ENCODE measurements at places on chromosomes 2 and 18. TPM values are rescaled to one million over a fixed set of nuclear protein-coding genes. Genes with fewer than 3 reads are reported as not detected.

Gene OSBPL6
- total RNA-seq = 8.3 TPM

Gene RPRM
- total RNA-seq = 28.1 TPM

Gene MC4R
- total RNA-seq = not detected

Gene SLC8A1
- 1.7 TPM for total RNA-seq

Gene VAMP5
- 6.3 TPM for total RNA-seq

Gene NXPH2
- 0.92 TPM for total RNA-seq

DNA sequence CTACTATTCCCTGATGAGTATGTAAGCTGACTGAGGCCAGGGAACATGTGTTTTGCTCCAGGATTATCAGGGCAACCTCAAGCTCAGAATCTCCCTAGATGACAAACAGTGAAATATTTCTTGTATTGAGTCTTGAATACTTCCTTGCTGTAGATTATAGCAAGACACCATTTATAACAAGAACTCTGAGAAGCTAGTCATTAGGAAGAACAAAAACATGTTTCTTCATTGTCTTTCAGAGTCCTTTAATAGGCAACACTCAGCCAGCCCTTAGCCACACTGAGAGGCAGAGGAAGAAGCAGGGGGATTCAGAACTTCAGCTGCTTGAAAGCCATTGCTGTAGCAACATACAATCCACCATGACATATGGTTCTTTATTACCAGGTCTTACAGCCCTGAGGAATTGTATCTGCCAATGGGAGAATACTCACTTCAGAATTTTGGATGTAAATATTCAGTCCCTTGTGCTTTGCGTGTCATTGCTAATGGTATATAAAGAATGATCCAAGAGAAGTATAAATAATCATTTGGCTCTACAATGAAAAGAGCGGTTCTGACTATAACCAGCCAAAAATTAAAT, 117.5 kb upstream of the NCKAP5 start:
- no peak overlapping the region for H3K4me3 ChIP-seq
- H3K36me3 ChIP-seq = no peaks in the 10 kb centered on the region
- H3K4me1 ChIP-seq = peaks cover 2% of the 10 kb centered on the region
- no peaks in the 10 kb centered on the region for H3K27me3 ChIP-seq

DNA sequence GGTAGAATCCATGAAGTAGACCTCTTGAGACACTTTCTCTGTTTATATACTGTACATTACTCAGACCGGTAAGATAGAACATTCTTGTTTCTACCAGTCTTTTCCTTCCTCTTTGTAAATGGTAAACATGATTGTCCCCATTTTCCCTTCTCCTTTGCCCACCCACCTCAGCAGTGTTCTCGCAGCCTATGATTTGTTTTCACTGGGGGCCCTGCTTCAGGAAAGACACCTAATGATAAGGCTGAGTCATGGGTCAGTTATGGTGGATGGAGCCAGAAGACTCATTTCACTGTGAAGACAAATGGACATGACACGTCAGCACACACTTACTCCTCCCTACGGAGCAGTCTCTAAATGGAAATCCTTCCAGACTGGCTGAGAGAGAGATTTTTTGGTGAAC, 23.7 kb downstream of the CENPO start:
- H3K4me3 ChIP-seq = no peak overlapping the region
- H3K27ac ChIP-seq = peak overlapping the region; percentile 51
- peaks cover 26% of the 10 kb centered on the region for H3K4me1 ChIP-seq
- peaks cover 78% of the 10 kb centered on the region for H3K36me3 ChIP-seq

- H3K4me3 ChIP-seq = no peak overlapping the region
- H3K4me1 ChIP-seq = peaks cover 15% of the 10 kb centered on the region
- H3K27me3 ChIP-seq = 0 out of 2 replicates have a peak, but pooled peaks cover 3% of the 10 kb centered on the region
- H3K36me3 ChIP-seq = no peaks in the 10 kb centered on the region
Observed at GRCh38 chr2:231640641-231641111, 48.0 kb downstream of the TEX44 start.

DNA sequence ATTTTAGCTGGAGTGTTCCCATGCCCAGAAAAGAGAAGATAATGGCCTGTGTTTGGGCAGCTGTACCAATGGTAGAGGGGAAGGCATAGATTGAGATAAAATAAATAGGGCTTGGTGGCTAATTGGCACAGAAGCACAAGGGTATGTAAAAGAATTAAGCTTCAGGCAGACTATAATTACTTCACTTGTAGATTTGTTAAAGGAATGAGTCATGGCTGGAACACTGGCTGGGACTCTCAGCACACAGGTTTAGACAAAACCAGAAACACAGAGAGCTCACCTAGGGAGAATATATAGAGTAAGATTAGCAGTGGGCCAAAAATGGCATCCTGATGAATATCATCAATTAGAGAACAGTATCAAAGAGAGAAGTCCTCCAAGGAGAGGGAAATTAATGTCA, 198.3 kb upstream of the FIGN start:
- no peaks in the 10 kb centered on the region for H3K27me3 ChIP-seq
- no peak for DNase-seq
- no peak overlapping the region for H3K27ac ChIP-seq

DNA sequence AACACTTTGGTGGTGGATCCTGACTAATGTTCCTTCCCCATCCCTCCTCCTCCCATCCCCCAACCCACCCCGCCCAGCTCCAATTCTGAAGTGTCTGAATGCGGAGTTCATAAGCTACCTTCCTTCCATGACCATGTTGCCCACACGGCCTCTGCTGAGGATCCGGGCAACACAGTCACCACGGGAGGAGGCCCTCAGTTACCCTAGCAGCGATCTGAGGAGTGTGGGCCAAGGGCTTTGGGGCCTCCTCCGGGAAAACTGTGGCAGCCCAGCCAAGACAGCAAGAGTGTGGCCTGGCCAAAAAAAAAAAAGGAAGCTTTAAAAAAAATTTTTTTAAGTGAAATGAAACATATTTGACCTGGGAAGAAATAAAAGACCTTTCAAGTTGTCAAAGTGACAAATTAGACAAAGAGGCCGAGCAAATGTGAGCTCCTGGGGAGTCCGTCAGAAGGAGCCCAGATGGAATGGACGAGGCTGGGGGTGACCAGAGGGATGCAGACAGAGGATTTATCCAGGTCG, 169.0 kb upstream of the PKDCC start:
- DNase-seq = no peak
- H3K4me3 ChIP-seq = no peak overlapping the region
- H3K27ac ChIP-seq = no peak overlapping the region
- H3K27me3 ChIP-seq = no peaks in the 10 kb centered on the region

- H3K27ac ChIP-seq = no peak overlapping the region
- DNase-seq = no peak
- H3K27me3 ChIP-seq = no peaks in the 10 kb centered on the region
Observed at GRCh38 chr2:161913865-161914264, 160.2 kb downstream of the DPP4 start.

- no peak overlapping the region for H3K27ac ChIP-seq
- H3K4me3 ChIP-seq = peak overlapping the region; percentile 80
- no peak for DNase-seq
- peaks cover 48% of the 10 kb centered on the region for H3K27me3 ChIP-seq
- H3K36me3 ChIP-seq = no peaks in the 10 kb centered on the region
Observed at GRCh38 chr18:26546170-26546874, 2.0 kb downstream of the KCTD1 start.

GRCh38 chr2:208033701-208034502, 8.6 kb upstream of the PLEKHM3 start:
- H3K36me3 ChIP-seq = 0 out of 2 replicates have a peak, but pooled peaks cover 4% of the 10 kb centered on the region
- H3K4me3 ChIP-seq = no peak overlapping the region
- H3K4me1 ChIP-seq = no peaks in the 10 kb centered on the region

GRCh38 chr2:174035981-174036742, 71.0 kb upstream of the SP3 start:
- no peak overlapping the region for H3K27ac ChIP-seq
- no peak overlapping the region for H3K4me3 ChIP-seq
- H3K27me3 ChIP-seq = peaks cover 18% of the 10 kb centered on the region
- no peaks in the 10 kb centered on the region for H3K36me3 ChIP-seq
- H3K4me1 ChIP-seq = peaks cover 45% of the 10 kb centered on the region

- H3K27ac ChIP-seq = no peak overlapping the region
- H3K36me3 ChIP-seq = no peaks in the 10 kb centered on the region
- no peak for DNase-seq
- peaks cover 9% of the 10 kb centered on the region for H3K27me3 ChIP-seq
- no peak overlapping the region for H3K4me3 ChIP-seq
Observed at GRCh38 chr2:224933431-224933830, 108.8 kb downstream of the DOCK10 start.

DNA sequence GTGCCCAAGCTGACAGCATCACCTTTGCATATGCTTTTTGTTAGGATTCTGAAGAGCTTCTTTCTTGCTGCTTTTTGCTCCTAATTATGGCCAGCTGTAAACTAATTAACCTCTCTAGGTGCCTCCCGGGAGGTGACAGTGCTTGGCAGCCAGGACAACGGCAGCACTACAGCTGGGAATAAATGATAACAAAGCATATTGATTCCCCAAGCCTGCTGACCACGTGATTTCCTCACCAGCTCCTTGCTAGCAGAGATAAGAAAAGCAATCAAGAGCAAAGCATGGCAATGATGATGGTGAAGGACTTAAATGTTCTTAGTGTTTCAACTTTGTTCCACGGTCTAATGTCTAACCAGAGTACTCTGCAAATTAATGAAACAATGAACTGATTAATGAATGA, 1074.4 kb upstream of the GYPC start:
- H3K4me1 ChIP-seq = no peaks in the 10 kb centered on the region
- H3K36me3 ChIP-seq = peaks cover 9% of the 10 kb centered on the region
- no peaks in the 10 kb centered on the region for H3K27me3 ChIP-seq

DNA sequence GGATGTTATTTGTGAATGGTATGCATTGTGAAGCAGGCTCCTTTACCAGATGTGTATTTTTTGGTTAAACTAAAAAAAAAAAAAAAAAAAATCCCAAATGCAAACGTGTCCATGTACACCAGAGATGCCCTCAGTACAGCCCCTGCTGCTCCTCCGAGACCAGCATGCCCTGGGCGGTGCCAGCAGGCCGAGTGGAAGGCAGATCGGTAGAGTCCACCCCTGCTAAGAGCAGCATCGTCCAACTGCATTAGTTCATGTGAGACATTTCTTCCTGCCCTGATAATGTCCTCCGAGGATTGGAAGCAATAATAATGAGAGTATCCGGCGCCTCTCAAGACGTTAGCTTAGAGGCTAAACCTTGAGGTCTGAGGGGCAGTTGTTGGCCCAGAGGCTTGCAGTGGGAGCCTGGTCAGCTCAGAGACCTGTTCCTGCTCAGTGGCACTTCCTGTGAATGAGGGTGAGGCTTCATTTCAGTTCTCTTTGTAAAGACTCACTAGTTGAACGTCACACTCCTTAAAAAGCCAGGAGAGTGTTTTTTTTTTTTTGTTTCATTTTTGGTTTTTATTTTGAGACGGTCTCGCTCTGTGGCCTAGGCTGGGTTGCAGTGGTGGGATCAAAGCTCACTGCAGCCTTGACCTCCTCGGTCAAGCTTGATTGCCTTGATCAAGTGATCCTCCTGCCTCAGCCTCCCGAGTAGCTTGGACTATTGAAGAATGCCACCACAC, 5.6 kb downstream of the SLC66A3 start:
- no peak overlapping the region for H3K4me3 ChIP-seq
- H3K36me3 ChIP-seq = no peaks in the 10 kb centered on the region
- no peak for DNase-seq
- peaks cover 8% of the 10 kb centered on the region for H3K27me3 ChIP-seq
- H3K4me1 ChIP-seq = peaks cover 2% of the 10 kb centered on the region

DNA sequence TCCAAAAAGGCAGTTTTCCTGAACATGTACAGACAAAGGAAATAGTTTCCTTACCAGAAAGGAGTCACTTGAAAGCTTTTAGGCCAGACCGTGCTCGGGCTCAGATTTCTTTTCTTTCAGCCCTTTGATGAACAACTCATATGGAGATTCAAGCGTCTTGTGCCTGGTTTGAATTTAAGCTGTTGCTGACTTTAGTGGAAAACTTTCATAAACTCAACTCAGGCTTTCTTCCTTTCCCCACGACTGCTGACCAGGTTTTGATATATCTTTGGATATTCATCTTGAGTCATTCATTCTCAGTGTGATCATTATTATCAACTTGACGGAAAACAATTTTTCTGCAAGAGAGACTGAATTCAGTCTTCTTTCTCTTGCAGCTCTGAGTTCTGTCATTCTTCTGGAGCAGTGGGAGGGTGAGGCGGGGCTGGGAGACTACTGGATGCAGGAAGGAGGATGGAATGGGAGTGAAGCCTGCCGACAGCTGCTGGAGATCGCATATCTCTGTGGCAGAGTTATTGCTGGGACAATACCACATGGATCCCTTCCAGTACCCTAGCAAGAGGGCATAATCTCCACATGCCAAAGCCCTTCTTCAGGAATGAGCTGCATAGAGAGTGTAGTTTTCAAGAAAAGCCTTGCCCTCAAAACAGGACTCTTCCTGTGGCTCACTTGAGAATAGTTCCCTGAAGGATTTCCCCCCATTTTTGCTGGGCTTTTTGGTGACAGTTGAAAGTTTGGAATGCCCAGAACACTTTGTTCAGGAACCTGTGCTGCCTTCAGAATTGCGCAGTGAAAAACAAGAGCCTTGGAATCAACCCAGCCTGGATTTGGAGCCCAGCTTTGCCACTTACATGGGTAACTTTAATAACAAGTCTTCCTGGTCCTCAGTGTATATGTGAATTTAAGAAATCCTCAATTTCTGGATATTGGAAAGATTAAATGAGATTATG, 364.4 kb downstream of the ZNF521 start:
- peak; percentile 21 for DNase-seq
- no peaks in the 10 kb centered on the region for H3K36me3 ChIP-seq
- H3K4me3 ChIP-seq = peak overlapping the region; percentile 11
- peaks cover 57% of the 10 kb centered on the region for H3K4me1 ChIP-seq

DNA sequence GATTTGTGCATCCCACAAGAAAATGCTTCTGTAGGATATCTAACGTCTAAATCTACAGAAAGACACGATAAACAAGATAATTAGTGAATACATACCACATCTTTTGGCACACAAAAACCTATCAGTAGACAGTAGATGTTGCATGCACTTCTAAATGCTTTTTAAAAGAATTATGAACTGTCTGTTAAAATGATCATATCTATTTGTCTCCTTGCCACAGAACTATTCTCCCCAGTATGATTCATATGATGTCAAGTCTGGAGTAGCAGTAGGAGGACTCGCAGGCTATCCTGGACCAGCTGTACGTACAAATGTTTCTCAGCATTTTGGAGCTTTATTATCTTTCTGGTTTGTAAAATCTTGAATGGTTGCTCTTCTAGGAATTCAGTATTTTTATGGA, 12.7 kb downstream of the COL3A1 start:
- H3K27me3 ChIP-seq = no peaks in the 10 kb centered on the region
- no peak overlapping the region for H3K27ac ChIP-seq
- no peaks in the 10 kb centered on the region for H3K36me3 ChIP-seq
- H3K4me3 ChIP-seq = no peak overlapping the region
- no peaks in the 10 kb centered on the region for H3K4me1 ChIP-seq
- no peak for DNase-seq

- DNase-seq = no peak
- H3K27ac ChIP-seq = no peak overlapping the region
- peaks cover 20% of the 10 kb centered on the region for H3K4me1 ChIP-seq
- peaks cover 35% of the 10 kb centered on the region for H3K36me3 ChIP-seq
- H3K27me3 ChIP-seq = peaks cover 13% of the 10 kb centered on the region
Observed at GRCh38 chr18:80009661-80010550, 21.5 kb upstream of the TXNL4A start.

- no peak overlapping the region for H3K4me3 ChIP-seq
- DNase-seq = peak; percentile 22
- no peaks in the 10 kb centered on the region for H3K27me3 ChIP-seq
- no peaks in the 10 kb centered on the region for H3K36me3 ChIP-seq
- peaks cover 10% of the 10 kb centered on the region for H3K4me1 ChIP-seq
Observed at GRCh38 chr2:225282858-225283710, 116.4 kb upstream of the NYAP2 start.

- no peaks in the 10 kb centered on the region for H3K36me3 ChIP-seq
- H3K4me3 ChIP-seq = no peak overlapping the region
- H3K27ac ChIP-seq = no peak overlapping the region
- peaks cover 11% of the 10 kb centered on the region for H3K4me1 ChIP-seq
- DNase-seq = no peak
Observed at GRCh38 chr2:74583504-74583903, 29.0 kb downstream of the DOK1 start.

- H3K27ac ChIP-seq = no peak overlapping the region
- H3K27me3 ChIP-seq = no peaks in the 10 kb centered on the region
- no peak overlapping the region for H3K4me3 ChIP-seq
Observed at GRCh38 chr18:8756571-8756970, 51.2 kb downstream of the MTCL1 start.
